Esophagus squamous epithelium (tissue), 5 donors: ENCODE measurements at places on chromosomes 16 and 17. TPM values are rescaled to one million over a fixed set of nuclear protein-coding genes. Genes with fewer than 3 reads are reported as not detected.

Gene CES2
- 250 TPM for total RNA-seq

Gene NPIPA8
- total RNA-seq = 3.5 TPM

Gene ACSM3
- 0.57 TPM for total RNA-seq

Gene GAS2L2
- not detected for total RNA-seq

Gene OR2C1
- total RNA-seq = not detected

Gene NACA2
- not detected for total RNA-seq

Gene CSNK2A2
- 27.0 TPM for total RNA-seq

Gene SCIMP
- total RNA-seq = 1.9 TPM

DNA sequence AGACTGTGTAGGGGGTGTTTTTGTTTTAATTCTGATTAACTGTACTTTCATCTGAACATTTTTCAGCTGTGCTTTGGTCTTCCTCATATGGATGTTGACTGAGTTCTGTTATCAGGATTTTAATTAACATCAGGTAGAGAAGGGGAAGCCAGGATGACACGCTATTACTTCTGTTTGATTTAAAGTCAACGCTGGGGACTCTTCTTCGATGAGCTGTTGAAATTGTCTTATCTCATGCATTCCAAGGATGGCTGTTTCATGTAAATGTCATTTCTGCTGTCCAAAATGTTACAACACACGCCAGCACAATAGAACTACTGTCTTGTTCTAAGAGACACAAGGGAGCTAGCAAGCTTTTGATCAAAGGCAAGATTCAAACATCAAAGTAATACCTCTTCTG lies 263.3 kb upstream of the CDH5 start:
- DNase-seq = no peak
- no peaks in the 10 kb centered on the region for H3K4me1 ChIP-seq
- H3K4me3 ChIP-seq = no peak overlapping the region
- H3K36me3 ChIP-seq = no peaks in the 10 kb centered on the region

GRCh38 chr17:18937981-18938691 lies 13.8 kb upstream of the SLC5A10 start:
- H3K27ac ChIP-seq = no peak overlapping the region
- H3K4me3 ChIP-seq = no peak overlapping the region
- no peak for DNase-seq
- no peaks in the 10 kb centered on the region for H3K4me1 ChIP-seq
- peaks cover 9% of the 10 kb centered on the region for H3K27me3 ChIP-seq

GRCh38 chr17:40075942-40076498 lies 13.3 kb downstream of the THRA start:
- no peak for DNase-seq

GRCh38 chr17:45895304-45895968 lies 1.1 kb downstream of the MAPT start:
- H3K36me3 ChIP-seq = no peaks in the 10 kb centered on the region
- H3K27me3 ChIP-seq = peaks cover 14% of the 10 kb centered on the region
- H3K4me1 ChIP-seq = peaks cover 26% of the 10 kb centered on the region
- DNase-seq = no peak
- H3K4me3 ChIP-seq = peak overlapping the region; percentile 72
- no peak overlapping the region for H3K27ac ChIP-seq

DNA sequence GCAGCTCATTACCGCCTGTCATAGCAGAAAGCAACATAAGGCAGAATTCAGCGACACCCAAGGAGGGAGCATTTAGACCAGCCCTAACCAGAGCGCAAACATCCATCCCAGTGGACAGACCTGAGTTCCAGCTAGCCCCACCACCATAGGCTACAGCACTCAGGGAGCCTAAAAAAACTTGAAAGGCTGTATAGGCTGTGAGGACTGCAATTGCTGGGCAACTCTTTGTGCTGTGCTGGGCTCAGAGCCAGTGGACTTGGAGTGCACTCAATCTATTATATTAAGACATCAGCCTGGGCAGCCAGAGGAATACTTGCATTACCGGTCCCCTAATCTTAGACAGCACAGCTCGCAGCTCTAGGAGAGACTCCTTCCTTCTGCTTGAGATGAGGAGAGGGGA lies 207.3 kb downstream of the KIF2B start:
- H3K4me3 ChIP-seq = no peak overlapping the region
- no peak overlapping the region for H3K27ac ChIP-seq
- no peaks in the 10 kb centered on the region for H3K36me3 ChIP-seq

- H3K27me3 ChIP-seq = no peaks in the 10 kb centered on the region
- no peak overlapping the region for H3K4me3 ChIP-seq
- H3K27ac ChIP-seq = no peak overlapping the region
- H3K36me3 ChIP-seq = no peaks in the 10 kb centered on the region
These were observed 84.1 kb downstream of the AIPL1 start for GRCh38 chr17:6350806-6351205.

- no peak for DNase-seq
- H3K27me3 ChIP-seq = no peaks in the 10 kb centered on the region
- H3K4me3 ChIP-seq = peak overlapping the region; percentile 2
- H3K36me3 ChIP-seq = no peaks in the 10 kb centered on the region
- peaks cover 48% of the 10 kb centered on the region for H3K4me1 ChIP-seq
These were observed 11.9 kb upstream of the DNASE1 start for GRCh38 chr16:3642397-3643094.

GRCh38 chr16:46836534-46837530 lies 5.9 kb upstream of the C16orf87 start:
- no peak for DNase-seq
- no peaks in the 10 kb centered on the region for H3K36me3 ChIP-seq
- H3K4me1 ChIP-seq = peaks cover 2% of the 10 kb centered on the region
- H3K27ac ChIP-seq = no peak overlapping the region

GRCh38 chr17:18992454-18993130 lies 12.0 kb downstream of the FAM83G start:
- DNase-seq = no peak
- peak overlapping the region; percentile 84 for H3K27ac ChIP-seq
- no peaks in the 10 kb centered on the region for H3K27me3 ChIP-seq
- H3K36me3 ChIP-seq = peaks cover 6% of the 10 kb centered on the region

GRCh38 chr16:17972460-17972943 lies 364.0 kb downstream of the NPIPA8 start:
- DNase-seq = no peak
- no peaks in the 10 kb centered on the region for H3K27me3 ChIP-seq
- no peaks in the 10 kb centered on the region for H3K36me3 ChIP-seq
- H3K27ac ChIP-seq = peak overlapping the region; percentile 64

DNA sequence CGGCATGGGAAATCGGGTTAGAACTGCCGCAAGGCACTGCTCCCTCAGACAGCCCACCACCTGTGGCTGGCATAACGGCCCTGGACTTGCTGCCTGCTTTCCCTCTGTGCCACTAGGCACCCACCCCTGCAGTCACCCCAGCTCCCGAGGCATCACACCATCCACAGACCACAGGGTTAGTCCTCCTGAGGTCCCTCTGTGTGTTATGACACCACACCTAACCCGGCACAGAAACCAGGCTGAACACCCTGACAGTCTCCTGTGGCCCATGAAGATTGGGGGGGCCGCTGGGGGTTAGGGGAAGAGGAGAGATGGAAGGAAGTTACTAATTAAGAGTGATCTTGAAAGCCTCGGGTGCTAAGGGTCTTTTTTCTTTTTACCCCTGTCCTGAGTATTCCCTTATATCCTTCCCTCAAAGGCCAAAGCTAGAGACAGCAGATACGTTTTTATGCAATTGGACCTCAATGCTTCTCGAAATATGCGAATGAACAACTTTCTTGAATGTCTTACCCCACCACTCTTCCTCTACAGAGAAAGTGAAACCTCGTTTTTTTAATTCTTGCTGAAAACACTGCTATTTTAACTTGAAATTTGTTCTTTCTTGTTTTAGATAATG lies 7.0 kb downstream of the CYTH1 start:
- H3K27ac ChIP-seq = peak overlapping the region; percentile 69
- no peak for DNase-seq
- H3K4me3 ChIP-seq = peak overlapping the region; percentile 51
- no peaks in the 10 kb centered on the region for H3K27me3 ChIP-seq
- peaks cover 95% of the 10 kb centered on the region for H3K4me1 ChIP-seq
- no peaks in the 10 kb centered on the region for H3K36me3 ChIP-seq

GRCh38 chr16:48054881-48055601 lies 100.8 kb downstream of the ABCC12 start:
- H3K4me1 ChIP-seq = peaks cover 7% of the 10 kb centered on the region
- no peaks in the 10 kb centered on the region for H3K27me3 ChIP-seq
- H3K4me3 ChIP-seq = peak overlapping the region; percentile 12
- H3K27ac ChIP-seq = no peak overlapping the region
- DNase-seq = no peak
- no peaks in the 10 kb centered on the region for H3K36me3 ChIP-seq

DNA sequence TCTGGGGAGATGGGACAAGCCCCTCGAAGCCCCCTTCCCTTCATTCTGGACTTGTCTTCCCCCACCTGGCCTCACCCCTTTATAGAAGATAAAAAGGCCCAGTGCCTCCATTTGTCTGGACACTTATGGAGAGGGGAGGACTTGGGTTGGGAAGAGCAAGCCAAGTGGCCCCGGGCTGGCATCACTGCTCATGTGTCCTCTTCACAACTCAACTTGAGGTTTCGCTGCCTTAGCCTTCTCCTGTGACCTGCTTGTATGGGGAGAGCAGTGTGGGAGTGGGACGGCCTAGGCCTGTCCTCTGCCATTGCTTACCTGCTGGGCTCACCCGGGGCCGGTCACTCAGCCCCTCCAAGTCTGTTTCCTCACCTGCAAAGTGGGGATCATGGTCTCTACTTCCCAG lies 1.4 kb downstream of the PAQR4 start:
- peaks cover 21% of the 10 kb centered on the region for H3K27me3 ChIP-seq
- peaks cover 18% of the 10 kb centered on the region for H3K4me1 ChIP-seq

- no peak overlapping the region for H3K27ac ChIP-seq
- H3K27me3 ChIP-seq = no peaks in the 10 kb centered on the region
- no peak overlapping the region for H3K4me3 ChIP-seq
- no peaks in the 10 kb centered on the region for H3K36me3 ChIP-seq
- no peak for DNase-seq
These were observed 45.8 kb upstream of the TOX3 start for GRCh38 chr16:52592778-52593177.

DNA sequence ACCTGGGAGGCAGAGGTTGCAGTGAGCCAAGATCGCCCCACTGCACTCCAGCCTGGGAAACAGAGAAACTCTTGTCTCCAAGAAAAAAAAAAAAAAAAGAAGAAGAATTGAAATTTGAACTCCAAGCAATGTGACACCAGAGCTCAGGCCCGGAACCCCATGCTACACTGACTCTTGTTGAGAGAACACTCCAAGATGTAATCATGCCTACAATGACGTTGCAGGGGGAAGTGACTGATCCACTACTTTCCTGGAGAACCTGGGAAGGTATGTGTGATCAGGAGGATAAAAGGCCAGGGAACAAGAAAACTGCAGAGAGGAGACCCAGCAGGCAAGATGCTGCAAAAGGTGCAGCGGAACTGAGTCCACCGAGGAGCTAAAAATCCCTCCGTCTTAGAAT lies 57.9 kb downstream of the ADCY9 start:
- H3K27me3 ChIP-seq = peaks cover 9% of the 10 kb centered on the region
- no peaks in the 10 kb centered on the region for H3K36me3 ChIP-seq
- H3K27ac ChIP-seq = no peak overlapping the region
- H3K4me1 ChIP-seq = peaks cover 5% of the 10 kb centered on the region
- DNase-seq = no peak
- H3K4me3 ChIP-seq = no peak overlapping the region
